CD4-positive, alpha-beta memory T cell (primary cell): ENCODE measurements at places on chromosomes 5 and 9. TPM values are rescaled to one million over a fixed set of nuclear protein-coding genes. Genes with fewer than 3 reads are reported as not detected.

DNA sequence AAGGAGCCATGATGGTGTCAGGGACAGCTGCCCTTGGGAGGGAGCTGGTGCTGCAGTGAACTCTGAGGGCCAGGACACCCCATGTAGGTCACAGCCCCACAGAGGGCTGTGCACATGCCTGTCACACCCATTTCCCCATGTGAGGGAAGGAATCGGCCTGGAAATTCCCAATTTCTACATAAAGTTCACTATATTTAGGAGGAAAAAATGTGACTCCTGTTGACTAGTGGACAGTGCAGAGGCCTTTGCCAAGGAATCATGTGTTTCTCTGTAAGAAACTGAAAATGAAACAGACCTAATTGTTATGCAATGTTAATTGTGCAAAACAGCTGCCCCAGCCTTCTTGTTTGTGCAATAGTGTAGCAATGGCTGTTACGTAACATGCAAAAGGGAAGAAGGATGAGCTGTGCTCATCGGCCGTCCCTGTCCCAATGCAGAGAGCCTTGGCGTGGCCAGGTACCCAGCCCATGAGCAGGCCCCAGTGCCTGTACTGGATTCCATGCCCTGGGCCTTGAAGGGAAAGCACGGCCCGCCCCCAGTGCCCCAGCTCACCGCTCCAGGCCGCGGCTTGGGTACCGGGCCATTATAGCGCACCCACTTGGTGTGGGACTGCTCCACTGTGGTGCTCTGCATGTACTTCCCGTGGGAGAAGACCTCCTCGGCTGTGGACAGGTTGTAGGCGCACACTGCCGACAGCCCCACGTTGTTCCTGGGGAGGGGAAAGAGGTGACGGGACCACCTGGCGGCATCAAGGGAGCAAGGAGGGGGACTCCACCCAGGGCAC, 70.0 kb downstream of the SECISBP2 start:
- no peaks in the 10 kb centered on the region for H3K4me1 ChIP-seq
- peaks cover 97% of the 10 kb centered on the region for H3K36me3 ChIP-seq
- no peaks in the 10 kb centered on the region for H3K27me3 ChIP-seq
- H3K4me3 ChIP-seq = no peak overlapping the region

DNA sequence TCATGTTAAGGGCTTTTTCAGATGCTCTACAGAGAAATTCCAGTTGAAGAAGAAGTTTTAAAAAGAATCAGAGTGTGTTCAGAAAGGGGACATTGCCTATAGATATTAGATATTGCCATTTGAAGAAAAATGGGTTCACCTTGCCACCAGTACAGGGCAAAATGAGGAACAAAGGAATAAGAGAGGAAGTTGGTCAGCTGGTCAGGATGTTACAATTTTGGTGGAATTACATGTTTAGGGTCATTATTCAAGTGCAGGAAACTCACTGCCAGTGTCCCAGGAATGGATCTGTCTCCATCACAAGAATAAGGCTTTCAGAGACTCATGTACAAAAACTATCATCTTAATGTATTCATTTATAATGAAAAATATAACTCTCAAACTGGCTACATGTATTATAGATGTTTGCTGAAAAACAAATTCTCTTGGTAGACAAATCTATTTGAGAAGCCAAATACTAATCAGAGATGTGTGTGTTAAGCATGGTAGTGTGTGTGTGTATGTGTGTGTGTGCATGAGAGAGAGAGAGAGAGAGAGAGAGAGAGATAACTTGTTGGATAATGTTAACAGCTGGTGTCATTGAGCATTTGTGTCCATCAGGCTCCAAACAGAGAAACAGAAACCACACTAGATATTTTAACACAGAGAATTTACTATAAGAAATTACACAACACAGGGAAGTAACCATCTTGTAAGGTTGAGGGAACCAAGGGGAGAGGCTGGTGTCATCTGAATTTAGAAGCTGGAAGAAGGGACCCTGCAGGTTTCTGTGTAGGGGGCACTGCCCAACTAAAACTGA, 5.0 kb upstream of the C1QTNF3 start:
- H3K4me3 ChIP-seq = no peak overlapping the region
- no peak overlapping the region for H3K27ac ChIP-seq

The SMIM3 gene
- total RNA-seq = 8.0 TPM

The IL33 gene
- total RNA-seq = not detected
